ENCODE measurements at places on chromosomes 2 and 18.
A peak's percentile ranks its signal among the peaks of the same experiment; 100 is the strongest.

DNA sequence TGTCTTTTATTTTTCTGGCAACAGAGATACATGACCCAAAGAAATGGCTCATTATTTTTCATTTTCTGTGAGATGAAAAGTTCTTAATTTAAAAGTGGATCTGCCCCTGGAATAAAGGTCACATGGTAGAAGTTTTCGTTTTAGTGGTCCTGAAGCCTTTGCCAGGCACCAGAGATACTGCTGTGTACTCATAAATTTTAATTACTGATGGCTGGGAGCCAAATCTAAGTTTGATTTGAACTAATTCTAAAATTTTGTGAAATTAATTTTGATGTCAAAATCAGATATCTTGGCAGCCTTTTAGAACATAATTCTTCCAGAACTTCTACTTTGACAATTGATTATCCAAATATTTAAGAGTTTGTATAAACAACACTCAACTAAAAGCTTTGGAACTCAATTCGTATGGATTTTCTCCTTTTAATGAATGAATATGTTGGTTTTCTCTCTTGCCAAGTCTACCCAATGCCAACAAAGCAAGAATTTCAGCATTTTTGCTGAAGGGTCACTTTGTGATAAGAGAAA, 128.5 kb upstream of the SP5 start:
- DNase-seq: no peak

- no peak for DNase-seq
These were observed 40.8 kb upstream of the GRB14 start for GRCh38 chr2:164662066-164662465.

DNA sequence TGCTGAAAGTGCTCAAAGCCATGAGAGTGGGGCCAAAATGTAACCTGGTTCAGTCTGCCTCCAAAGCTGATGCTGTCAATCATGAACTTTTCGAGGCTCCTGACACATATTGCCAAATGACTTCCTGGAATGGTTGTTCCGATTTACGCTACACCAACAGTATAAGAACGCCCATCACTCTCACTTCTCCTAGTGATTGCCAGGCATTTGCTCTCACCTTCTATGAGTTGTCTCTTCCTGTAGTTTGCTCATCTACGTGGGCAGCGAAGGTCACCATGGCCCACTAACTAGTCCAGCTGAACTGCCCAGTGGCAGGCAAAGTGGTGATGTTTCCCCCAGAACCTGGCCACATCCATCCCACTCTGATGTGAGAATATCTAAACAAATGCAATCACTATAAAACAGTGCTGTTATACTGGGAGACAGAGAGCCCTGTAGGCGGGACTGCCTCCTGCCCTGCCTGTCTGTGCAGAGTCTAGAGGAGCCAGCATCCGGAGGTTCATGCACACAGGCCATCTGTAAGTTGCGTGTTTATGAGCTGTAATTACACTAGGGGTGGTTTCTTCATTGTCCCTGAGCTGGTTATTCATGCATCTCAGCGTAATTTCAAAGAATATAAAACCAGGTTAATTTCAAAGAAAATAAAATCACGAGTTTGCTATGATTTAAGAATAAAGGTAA, 8.8 kb upstream of the CABLES1 start:
- no peak for DNase-seq

DNA sequence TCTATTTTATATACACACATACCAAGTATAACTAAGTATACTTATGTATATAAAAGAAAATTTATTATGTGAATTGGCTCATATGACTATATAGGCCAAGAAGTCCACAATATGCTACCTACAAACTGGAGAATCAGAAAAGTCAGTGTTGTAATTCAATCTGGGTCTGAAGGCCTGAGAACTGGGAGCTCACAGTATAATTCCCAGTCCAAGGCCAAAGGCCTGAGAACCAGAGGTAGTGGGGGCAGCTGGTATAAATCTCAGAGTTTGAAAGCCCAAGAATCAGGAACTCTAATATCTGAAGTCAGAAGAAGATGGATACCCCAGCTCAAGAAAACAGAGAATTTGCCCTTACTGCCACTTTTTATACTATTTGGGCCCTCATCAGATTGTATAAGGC, 38.9 kb upstream of the TFPI start:
- no peak for DNase-seq

- no peak for DNase-seq
These were observed 2187.6 kb upstream of the CELF4 start for GRCh38 chr18:39753178-39753577.

GRCh38 chr2:199870581-199870980, 19.6 kb upstream of the FTCDNL1 start:
- DNase-seq: no peak

- no peak for DNase-seq
These were observed 1888.3 kb upstream of the CELF4 start for GRCh38 chr18:39453882-39454281.

GRCh38 chr2:86426271-86426670, 14.9 kb upstream of the KDM3A start:
- DNase-seq: no peak

GRCh38 chr2:120261387-120262006, 8.8 kb downstream of the RALB start:
- DNase-seq: no peak

GRCh38 chr2:188333751-188334524, 42.3 kb downstream of the GULP1 start:
- no peak for DNase-seq

GRCh38 chr2:19036091-19036490, 322.3 kb downstream of the OSR1 start:
- no peak for DNase-seq

DNA sequence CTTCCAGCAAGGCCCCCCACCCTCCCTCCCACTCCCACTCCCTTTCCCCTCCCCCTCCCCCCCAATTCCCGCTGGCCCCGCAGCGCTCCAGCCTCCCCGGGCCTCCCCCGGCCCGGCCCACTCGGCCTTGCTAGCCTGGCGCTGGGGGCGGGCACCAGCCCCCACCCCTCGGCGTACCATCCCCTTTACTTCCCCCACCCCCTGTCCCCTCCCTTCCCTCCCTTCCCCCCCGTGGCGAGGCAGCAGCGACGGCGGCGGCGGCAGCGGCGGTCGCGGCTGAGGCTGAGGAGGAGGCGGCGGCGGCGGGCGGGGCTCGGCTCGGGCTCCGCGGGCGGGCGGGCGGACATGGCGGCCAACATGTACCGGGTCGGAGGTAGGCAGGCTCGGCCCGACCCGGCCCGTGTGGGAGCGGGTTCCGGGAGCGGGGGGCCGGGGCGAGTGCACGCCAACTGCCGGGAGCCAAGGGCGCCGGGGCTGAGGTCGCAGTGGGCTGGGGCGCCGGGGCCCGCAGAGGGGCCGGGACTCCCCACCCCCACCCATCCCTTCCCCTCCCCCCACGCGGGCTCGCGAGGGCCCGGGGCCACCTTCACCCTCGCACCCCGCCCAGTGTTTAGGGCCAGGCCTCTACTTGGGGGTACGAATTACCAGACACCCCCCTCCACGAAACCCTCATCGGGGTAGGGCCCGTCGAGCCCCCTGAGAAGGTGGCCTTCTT, at the start of gene MTA3:
Gene MTA3 (plus strand): TSS at position 232 of the 715 bp plus-strand sequence. CDS start 114 bp downstream, at position 346.
- DNase-seq: peak; percentile 76

DNA sequence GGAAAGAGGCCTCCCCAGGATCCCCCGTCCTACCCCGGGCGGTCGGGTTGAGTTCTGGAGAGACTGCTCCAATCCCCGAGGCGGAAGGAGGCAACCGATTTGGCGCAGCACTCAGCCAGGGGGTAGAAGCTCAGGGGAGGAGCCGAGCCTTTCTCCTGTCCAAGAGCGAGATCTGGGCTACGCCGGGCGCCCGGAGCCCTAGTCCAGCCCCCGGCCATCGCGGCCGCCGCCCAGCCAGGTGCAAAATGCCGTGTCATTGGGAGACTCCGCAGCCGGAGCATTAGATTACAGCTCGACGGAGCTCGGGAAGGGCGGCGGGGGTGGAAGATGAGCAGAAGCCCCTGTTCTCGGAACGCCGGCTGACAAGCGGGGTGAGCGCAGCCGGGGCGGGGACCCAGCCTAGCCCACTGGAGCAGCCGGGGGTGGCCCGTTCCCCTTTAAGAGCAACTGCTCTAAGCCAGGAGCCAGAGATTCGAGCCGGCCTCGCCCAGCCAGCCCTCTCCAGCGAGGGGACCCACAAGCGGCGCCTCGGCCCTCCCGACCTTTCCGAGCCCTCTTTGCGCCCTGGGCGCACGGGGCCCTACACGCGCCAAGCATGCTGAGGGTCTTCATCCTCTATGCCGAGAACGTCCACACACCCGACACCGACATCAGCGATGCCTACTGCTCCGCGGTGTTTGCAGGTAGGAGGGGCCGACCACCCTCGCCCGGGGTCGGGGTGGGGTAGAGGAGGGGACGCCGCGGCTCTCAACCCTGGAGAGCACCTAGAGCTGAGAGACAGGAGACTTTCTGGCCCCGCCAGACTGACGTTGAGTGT, at the start of gene DYSF:
Gene DYSF (plus strand): TSS at position 158 of the 817 bp plus-strand sequence.
- DNase-seq: no peak

GRCh38 chr2:216553093-216553478, 54.4 kb downstream of the RPL37A start:
- no peak for DNase-seq

- DNase-seq: no peak
These were observed 256.6 kb downstream of the LOXHD1 start for GRCh38 chr18:46400449-46400848.

- no peak for DNase-seq
These were observed 5.3 kb downstream of the MFSD6 start for GRCh38 chr2:190413421-190413820.

- DNase-seq: no peak
These were observed 124.5 kb upstream of the PKDCC start for GRCh38 chr2:41923156-41923786.

DNA sequence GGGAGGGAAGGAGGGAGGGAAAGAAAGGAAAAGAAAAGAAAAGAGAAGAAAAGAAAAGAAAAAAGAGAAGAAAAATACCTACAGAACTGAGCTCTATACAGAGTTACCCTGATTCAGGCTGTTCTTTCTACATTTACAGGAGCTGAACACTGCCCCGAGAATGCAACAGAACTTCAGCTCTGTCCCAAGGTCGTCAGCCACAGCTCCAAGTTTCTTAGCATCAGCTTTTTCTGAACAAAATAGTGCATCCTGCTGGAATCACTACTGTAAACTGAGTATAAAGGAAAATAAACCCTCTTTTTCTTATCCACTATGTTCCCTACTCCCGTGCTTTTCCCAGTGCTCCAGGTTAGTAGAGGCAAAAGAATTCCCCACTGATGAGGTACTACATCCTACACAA, 4.7 kb upstream of the PPP4R1 start:
- DNase-seq: no peak

GRCh38 chr2:168583710-168584521, 127.8 kb downstream of the CERS6 start:
- no peak for DNase-seq

- DNase-seq: no peak
These were observed 689.8 kb downstream of the MBD2 start for GRCh38 chr18:53534695-53535094.

DNA sequence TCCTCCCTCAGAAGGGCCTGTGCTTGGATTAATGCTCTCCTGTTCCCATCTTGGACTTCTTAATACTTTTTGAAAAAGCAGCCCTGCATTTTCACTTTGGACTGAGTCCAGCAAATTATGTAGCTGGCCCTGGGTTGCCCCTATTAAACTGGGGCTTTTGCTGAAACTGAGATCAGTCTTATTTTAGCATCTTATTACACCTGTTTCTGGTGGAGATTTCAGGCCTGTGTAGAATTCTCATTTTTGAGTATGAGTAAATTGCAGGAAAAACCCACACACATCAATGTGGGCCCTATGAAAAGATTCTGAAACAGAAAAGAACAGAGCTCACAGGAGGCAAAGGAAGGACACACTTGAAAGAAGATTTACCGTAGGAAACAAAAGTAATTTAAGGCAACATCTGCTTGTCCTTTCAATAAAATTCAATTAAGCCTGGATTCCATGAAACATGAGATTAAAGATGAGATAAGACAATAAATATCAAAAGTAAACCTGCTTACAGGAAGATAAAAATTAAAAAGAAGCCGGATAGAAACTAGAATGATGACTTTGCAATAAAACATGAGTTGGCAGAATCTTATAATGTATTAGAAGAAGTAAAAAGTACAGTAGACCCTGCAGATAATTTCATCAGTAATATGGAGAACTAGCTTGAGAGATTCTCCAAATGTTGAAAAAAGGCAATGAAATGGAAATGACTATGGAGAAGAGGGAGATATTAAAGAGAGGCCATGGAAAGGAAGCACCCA, 90.7 kb upstream of the GCFC2 start:
- DNase-seq: no peak

- no peak for DNase-seq
These were observed 118.6 kb upstream of the PGAP1 start for GRCh38 chr2:197045115-197045514.

- no peak for DNase-seq
These were observed 593.9 kb upstream of the ZNF804A start for GRCh38 chr2:184004289-184004947.

Measured in coronary artery (tissue), 2 donors.